ENCODE measurements at places on chromosomes 1 and 21. TPM values are rescaled to one million over a fixed set of nuclear protein-coding genes. Genes with fewer than 3 reads are reported as not detected.
A peak's percentile ranks its signal among the peaks of the same experiment; 100 is the strongest.

GRCh38 chr1:85576642-85577418 is 3.7 kb upstream of the CCN1 start:
- peak; percentile 47 for DNase-seq

DNA sequence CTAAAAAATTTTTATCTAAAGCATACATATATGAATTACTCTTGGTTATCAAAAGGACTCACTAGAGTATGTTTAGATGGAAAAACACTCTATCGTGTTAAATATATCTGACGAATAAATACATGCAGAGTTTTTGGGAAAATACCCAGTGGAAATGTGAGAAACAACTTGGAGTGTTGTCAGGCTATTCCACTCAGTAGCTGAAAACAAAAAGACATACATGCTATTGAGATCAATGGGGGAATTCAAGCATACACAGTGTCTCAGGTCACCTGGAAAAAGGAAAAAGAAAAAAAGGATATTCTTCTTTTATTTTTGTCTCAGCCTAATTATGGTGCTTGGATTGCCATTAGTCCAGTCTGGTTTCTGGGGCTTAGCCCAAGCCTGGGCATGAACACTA is 247.0 kb upstream of the LYPLAL1 start:
- DNase-seq = no peak

DNA sequence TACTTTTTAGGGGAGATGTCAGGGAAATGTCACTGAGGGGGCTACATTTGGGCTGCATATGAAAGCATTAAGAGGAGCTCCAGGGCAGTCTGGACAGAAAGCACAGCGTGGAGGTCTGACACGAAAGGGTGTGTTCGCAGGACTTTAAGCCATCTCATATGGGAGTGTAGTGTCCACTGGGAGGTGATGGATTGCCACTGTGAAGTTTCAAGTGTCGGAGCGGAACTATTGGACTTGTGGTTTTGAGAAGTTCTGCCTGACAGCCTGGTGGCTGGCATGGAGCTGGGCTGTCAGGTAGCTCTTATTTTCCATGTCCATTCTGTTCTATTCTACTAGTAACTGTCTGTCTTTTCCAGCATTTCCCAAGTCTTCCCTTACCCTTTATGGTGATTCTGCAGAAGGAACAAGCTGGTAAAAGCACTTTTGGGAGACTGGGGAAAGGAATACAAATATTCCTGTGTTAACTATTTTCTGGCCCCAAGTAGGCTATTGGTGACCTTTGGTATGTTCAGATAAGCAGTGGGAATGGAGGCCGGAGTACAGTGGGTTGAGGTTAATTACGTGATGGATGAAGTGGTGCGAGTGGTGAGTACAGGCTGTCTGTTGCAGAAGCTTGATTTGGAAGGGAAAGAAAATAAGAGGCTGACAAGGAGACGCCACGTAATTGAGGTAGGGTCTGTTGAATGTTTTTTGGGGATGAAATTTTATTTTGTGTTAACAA is 19.3 kb downstream of the B3GALT5 start:
- DNase-seq = no peak

GRCh38 chr21:31298618-31299269 is 45.3 kb downstream of the TIAM1 start:
- no peak for DNase-seq

DNA sequence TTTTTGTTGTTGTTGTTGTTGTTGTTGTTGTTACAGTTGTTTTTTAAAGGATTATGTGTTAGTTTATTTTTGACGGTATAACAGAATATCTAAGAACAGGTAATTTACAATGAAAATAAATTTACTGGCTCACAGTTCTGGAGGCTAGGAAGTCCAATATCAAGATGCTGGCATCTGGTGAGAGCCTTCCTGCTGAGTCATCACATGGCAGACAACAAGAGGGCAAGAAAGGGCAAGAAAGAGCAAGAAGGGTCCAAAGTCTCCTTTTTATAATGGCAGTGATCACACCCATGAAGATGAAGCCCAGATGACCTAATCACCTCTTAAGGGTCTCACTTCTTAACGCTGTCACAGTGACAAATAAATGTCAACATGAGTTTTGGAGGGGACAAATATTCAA is 142.1 kb downstream of the NEGR1 start:
- no peak for DNase-seq

DNA sequence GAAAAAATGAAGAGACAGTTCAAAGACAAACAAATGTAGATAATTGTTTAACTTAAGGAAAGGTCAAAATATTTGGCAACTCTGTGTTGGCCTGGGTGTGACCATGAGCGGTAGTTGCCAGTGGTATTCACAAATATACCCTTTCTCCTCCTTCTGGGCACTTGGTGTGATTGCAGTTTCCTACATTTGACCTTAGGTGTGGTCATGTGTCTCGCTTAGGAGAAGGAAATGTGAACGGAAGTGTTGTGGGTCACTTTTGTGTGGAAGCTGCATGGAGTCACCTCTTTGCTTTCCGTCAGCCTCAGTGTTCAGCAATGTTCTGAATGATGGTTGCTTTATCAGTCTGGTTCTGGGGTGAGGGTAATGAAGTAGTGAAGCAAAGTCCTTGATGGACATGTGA is 3.4 kb upstream of the PCSK9 start:
- DNase-seq = no peak

GRCh38 chr21:36584980-36585940 is 105.3 kb upstream of the CLDN14 start:
- no peak for DNase-seq

- DNase-seq = no peak
Measured at GRCh38 chr1:178151831-178152230, 57.9 kb downstream of the RASAL2 start.

DNA sequence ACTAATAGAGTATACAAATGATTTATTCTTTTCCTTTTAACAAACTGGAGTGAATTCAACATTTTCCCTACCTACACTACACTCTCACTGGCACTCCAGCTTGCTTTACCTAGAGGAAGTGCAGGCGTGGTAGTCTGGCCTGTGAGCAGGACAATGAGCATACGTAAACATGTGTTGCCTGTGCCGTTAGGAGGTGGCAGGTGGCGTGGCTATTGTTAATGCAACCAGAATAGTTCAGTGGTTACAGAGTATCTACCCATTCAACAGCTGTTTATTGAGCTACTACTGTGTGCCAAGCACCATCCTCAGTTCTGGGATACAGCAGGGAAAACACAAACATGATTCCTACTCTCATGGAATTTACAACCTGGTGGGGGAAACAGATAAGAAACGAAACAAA is 299.7 kb upstream of the KAZN start:
- DNase-seq = no peak

DNA sequence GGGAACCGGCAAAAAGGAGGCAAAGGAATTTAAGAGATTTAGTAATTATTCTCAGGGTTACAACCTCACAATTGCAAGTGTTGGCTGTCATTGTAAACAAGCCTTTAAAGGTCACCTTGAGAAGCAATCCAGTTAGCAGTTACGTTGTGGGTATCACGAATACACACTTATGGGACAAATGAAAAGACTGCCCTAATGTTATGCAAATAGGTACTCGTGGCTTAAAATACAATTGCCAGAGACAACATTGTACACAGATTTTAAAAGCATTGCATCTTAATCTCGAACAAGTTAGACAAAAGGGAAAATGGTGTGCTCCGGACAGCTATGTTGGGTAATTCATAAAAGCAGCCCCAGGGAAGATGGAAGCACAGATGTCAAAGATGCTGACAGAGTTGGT is 120.5 kb upstream of the ZC3H12A start:
- no peak for DNase-seq

Gene KTI12
- polyA plus RNA-seq = 6.5 TPM

DNA sequence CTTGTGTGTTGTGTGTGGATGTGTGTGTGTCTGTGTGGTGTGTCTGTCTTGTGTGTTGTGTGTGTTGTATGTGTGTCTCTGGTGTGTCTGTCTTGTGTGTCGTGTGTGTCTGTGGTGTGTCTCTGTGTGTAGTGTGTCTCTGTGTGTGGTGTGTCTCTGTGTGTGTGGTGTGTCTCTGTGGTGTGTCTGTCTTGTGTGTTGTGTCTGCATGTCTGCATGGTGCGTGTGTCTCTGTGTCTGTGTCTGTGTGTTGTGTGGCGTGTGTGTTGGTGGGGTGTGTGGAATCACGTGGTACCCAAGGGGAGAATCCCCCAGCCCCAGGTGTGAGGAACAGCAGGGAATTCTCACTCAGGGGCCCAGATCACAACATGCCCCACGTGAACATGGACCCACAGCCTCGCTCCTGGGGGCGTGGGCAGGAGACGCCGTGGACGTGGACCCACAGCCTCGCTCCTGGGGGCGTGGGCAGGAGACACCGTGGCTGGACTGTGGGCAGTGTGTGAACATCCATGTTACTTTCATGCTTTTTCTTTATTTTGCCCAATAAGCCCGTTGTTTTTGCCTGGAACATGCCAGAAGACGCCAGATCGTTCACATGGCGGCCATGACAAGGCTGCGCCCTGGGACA is 67.8 kb downstream of the SLC19A1 start:
- no peak for DNase-seq
